ENCODE measurements at places on chromosomes 12 and 14. TPM values are rescaled to one million over a fixed set of nuclear protein-coding genes. Genes with fewer than 3 reads are reported as not detected.

The CATSPERB gene
- total RNA-seq, result 8.0 TPM

The KRR1 gene
- total RNA-seq, result 80.6 TPM

The POLE gene
- 154 TPM for total RNA-seq

The CPNE6 gene
- not detected for total RNA-seq

The PIP4P1 gene
- total RNA-seq, result 34.2 TPM

The GNB3 gene
- total RNA-seq, result 0.39 TPM

The HSPA2 gene
- 3.8 TPM for total RNA-seq

The PAH gene
- not detected for total RNA-seq

The RTN1 gene
- total RNA-seq, result not detected

The ZNF384 gene
- total RNA-seq, result 91.5 TPM

The RNFT2 gene
- 9.0 TPM for total RNA-seq

The ACAD10 gene
- 28.4 TPM for total RNA-seq

The MSI1 gene
- not detected for total RNA-seq

The MUCL1 gene
- total RNA-seq, result not detected

The ADSS1 gene
- 1.8 TPM for total RNA-seq

The ALDH1L2 gene
- total RNA-seq, result 0.52 TPM

The PRKAG1 gene
- total RNA-seq, result 73.8 TPM
